Caki2 (cell line): ENCODE measurements at places on chromosomes 12 and 14.

DNA sequence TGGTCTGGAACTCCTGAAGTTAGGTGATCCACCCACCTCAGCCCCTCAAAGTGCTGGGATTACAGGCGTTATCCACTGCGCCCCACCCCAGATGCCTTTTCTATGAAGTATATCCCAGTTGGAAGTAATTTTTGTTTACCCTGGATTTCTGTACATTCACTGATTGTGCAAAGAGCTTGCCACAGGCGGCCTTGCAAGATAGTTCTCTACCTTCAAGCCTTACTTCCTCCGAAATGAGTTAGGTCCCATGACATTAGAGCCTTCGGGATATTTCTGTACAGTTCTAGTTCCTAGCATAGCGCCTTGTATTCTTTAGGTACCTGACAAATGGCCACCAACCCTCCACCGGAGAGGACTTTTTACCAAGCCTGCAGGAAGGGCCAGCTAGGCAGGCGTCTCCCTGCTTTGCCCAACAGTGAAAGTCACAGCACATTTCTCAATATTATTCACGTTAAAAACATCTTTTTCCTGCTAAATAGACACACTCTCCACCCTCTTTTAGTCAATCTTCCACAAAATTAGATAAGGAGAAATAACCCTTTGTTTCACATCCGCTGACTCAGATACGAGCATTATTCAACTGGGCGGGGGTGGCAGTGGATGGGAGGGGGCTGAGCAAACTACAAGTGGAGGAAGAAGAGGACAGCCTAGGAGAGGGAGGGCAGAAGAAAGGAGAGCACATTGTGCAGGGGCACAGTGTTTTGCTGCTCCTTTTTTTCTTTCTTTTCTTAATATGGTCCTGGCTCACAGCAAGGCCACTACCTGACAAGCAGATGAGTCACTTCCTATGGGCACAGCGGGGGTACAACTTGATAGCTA lies 40.0 kb upstream of the CAPRIN2 start:
- peak; percentile 89 for DNase-seq

GRCh38 chr12:78096909-78097597 lies 266.4 kb downstream of the NAV3 start:
- no peak for DNase-seq

- DNase-seq: no peak
Observed at GRCh38 chr12:125245581-125246557, 180.6 kb downstream of the AACS start.

DNA sequence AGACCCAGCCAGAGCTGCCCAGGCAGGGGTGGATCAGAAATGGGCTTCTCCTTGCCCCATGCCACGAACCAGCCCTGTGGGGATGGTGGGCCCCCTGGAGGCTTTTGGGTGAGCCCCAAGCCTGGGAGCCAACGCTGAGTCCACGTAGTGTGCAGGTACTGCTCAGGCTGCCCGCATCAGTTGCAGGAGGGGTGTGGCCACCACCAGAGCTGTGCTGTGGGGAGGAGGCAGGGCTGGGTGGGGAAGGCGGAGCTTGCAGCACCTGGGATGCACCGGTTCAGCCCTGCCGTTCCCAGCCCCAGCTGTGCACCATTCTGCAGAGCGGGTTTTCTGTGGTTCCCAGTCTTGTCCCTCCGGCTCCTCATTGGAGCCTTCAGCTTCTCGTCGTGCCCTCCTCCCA lies 36.3 kb downstream of the IL31 start:
- DNase-seq: no peak

DNA sequence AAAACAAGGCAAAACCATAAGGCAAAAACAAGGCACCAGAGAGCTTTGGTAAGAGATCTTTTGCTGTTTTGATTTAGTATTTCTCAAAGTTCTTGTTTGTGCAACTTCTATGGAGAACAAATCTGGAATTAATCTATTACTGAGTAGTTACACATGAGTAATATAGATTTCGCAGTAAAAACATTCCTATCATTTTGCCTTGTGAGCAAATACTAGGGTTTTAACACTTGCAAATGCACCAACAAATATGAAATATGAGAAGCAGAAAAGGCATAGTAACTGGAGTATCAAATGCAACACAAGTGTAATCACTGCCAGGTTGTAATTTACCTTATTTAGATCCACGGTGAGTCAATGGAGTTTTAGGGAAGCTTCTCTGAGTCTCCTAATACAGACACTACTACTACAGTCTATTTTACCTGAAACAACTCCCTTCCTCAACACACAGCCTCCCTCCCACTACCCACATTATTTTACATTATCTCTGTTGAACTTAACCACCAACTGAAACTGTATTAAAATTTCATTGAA lies 324.1 kb downstream of the FLRT2 start:
- no peak for DNase-seq

- no peak for DNase-seq
Observed at GRCh38 chr12:23687947-23688346, 261.5 kb downstream of the SOX5 start.

DNA sequence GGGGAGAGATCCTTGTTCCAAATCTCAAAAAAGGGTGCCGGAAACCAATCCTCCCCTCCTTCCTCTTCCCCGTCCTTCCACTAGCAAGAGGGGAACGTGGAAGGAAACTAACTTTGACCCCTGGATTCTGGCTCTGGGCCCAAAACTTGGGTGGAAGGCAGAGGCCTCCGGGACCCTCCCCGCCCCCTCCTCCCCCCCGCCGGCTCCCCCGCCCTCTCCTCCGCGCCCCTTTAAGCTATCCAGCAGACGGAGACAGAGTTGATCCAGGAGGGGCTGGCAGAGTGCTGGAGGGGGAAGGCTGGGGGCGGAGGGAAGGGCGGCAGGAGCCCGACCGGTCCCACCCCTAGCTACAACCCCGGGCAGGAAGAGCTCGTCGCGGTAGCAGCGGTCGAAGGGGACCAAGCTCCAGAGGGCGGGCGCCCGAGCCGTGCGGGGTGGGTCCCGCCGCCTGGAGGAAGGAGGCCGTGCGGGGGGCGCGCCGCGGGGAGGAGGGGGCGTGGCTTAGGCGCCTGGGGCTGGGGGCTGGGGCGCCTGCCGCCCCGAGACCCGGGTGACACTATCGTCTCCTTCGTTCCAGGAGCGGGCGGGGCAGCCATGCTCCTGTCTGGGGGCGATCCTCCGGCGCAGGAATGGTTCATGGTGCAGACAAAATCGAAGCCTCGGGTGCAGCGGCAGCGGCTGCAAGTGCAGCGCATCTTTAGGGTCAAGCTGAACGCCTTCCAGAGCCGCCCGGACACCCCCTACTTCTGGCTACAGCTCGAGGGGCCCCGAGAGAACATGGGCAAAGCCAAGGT lies at the start of gene NYNRIN:
NYNRIN (plus strand) TSS at position 351 of the 794 bp plus-strand sequence; CDS start at position 595, 244 bp downstream.
- DNase-seq: no peak

DNA sequence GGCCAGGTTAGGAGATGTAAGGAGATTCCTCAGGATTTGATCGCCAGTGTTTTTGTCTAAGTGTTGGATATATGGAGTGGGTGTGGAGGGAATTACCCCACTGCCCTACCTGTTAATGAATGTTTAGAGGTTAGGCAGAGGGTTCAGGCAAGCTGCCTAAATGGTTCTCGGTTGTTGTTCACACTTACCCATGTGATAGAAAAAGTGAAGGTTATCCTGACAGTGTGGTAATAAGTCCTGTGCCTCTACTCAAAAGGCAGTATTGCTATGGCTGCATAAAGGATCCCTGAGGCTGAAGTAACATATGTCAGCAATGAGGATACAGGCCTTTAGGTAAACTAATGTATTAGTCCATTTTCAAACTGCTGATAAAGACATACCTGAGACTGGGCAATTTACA lies 112.0 kb downstream of the GPHN start:
- DNase-seq: no peak

GRCh38 chr12:116196226-116196625 lies 81.3 kb downstream of the MED13L start:
- DNase-seq: no peak

- no peak for DNase-seq
Observed at GRCh38 chr14:76498463-76498935, 122.6 kb downstream of the ESRRB start.

DNA sequence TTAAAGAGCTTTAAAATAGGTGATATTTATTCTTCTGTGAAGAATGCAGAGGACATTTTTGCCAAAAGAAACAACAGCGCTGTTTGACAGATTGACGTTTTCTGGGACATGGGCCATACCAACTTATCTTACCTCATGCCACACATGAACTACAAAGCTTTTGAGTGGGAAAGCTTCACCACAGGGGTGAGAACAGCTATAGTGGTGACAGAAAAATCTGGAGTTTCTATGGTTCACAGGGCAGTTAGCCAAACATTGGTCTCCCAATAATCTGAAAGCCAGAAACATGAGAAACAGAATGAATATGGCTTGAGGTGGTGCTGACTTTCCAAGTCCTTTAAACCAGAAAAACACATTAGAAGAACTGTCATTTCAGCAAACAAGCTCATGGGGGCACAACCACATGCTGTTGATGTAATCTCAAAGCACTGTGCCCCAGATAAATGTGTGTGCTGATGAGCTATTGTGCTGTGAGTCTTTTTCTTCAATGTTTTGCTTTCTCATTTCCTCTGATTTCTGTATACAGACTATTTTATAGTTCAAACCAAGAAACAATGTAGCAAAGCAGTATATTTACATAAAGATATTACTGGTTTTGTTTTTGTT lies 905.4 kb downstream of the SLC16A7 start:
- peak; percentile 22 for DNase-seq

DNA sequence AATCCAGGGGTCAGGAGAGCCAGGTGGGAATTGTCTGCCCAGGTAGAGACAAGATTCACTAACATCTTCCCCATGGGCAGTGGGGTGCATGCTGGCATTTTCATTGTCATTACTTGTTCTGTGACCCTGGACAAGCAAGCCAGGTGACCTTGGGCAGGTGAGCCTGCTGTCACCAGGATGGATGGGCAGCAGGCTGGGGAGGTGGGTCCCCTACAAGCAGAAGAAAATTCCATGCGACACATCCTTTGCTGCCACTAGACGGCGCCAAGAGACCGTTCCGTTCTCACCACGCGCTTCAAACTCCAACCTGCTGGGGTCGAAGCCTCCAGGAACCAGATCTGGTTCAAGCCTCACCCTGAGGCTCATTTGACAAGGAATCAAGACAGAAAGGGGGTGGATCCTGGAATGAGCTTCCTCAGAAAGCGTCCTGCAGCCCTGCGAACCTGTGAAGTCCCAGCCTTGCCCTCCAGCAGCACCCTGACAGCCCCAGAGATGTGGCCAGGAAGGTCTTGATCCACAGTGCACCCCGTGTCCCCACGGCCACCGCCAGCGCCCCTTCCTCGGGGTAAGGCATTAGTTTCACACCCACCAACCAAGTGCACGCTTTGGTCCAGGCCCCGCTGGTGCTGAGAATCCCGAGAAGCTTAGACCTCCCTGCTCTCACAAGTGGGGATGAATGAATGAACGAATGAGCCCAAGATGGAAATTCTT lies 3.2 kb upstream of the DYNC1H1 start:
- peak; percentile 56 for DNase-seq
